Peyer's patch (tissue), 4 donors: ENCODE measurements at places on chromosomes 11 and 22.

GRCh38 chr11:12770435-12770834, 96.2 kb downstream of the TEAD1 start:
- no peak for DNase-seq

DNA sequence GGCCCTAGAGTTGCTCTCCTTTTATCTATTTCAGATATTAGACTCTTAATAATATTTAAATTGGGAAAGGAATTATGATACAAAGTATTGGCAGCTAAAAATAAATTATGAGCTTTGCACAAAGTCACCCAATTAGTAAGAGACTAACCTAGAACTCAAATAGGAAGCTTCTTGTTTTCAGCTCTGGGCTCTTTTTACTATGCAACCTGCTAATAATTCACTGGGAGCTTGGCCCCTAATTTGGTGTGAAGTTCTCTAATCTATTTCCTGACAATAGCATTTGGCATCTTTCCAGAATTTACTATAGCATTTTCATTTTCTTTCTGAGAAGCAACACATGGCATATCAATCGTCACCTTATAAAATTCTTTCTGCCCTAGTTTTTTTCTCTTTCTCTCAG, 727.7 kb upstream of the ANO5 start:
- DNase-seq = no peak

DNA sequence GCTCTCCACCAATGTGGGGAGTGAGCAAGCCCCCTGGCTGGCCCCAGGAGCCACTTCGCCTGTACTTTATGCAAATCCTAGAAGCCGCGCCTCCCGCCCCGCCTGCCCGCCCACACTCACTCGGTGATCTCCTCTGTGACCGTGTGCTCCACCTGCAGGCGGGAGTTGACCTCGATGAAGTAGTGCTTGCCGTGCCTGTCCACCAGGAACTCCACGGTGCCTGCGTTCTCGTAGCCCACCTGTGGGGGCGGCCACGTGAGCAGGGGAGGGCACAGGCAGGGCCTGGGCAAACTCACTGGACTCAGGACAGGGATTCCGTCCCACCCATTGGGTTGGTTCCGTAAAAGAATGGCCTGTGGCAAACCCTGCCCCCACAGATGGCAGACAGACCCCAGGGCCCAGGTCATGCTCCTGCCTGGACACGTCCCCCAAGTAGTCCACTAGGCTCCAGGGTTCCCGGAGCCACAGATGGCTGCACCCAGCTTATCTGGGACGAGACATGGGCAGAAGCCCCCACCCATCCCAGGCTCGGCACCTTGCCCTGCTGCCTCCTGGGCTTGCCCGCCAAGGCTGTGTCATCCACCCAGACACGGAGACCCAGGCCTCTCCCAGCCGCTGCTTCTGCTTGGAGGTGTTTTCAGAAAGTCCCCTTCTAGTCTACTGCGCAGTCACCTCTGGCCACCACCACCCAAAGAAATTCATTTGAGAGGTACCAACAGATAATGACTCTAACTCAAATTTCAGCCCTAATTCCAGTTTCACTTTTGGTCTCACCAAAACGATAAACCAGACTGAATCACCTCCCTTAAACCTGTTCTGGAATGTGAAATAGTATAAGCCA, 12.1 kb downstream of the LRFN4 start:
- peak; percentile 90 for DNase-seq

DNA sequence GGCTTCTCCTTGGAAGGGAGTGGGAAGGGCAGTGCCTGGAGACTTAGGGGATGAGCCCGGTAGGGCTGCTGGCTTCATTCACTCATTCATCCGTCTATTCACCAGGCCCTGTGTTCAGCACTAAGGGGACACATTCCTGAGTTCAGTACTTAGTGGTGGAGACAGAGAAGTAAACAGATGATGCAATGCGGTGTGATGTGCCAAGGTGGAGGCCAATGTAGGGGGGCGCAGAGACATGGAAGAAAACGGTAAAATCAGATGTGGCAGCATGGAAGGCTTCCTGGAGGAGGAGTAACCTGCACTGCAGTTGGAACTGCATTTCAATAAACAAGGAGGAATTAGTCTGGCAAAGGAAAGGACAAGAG, 21.3 kb downstream of the GRIK4 start:
- DNase-seq = no peak

- no peak for DNase-seq
Measured at GRCh38 chr22:23831261-23831660, 7.5 kb downstream of the DERL3 start.
